ENCODE measurements at places on chromosomes 16 and 17.

DNA sequence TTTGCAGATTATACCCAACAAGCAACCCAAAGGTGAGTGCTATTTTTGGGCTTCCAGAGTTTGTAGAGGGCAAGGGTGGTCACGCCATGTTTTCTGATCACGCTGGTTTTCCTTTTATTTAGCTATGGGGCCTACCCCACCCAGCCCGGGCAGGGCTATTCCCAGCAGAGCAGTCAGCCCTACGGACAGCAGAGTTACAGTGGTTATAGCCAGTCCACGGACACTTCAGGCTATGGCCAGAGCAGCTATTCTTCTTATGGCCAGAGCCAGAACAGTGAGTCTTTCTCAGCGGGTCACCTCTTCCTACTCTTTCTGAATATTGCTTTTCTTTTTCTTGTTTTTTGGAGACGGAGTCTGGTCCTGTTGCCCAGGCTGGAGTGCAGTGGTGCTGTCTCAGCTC lies 2.5 kb downstream of the FUS start:
- DNase-seq: peak; percentile 33

DNA sequence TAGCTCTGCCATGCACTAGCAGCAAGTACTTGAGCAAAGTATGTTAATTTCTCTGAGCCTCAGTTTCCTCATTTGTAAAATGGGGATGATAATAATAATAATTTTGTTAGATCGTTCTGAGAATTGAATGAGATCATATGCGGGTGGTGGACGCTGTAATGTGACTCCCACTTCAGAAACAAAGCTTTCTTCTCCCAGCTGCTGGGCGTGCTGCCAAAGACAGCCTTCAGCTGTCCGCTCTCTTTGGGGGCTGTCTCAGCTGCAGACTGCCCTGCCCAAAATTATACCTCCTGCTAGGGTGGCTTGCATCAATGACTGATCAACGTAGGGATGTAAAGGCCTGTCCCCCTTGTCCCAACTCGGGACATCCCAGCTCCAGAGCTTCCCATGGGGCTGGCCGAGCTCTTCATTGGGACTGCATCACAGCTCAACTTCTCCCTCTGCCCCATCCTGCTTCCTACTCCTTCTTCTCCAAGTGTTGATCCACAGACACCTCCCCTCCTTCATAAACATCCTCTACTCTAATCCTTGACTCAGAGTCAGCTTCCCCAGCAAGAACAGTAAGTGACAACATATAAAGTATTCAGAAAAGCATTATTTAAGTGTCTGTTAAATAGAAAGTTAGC lies 30.7 kb upstream of the CDH5 start:
- no peak for DNase-seq

DNA sequence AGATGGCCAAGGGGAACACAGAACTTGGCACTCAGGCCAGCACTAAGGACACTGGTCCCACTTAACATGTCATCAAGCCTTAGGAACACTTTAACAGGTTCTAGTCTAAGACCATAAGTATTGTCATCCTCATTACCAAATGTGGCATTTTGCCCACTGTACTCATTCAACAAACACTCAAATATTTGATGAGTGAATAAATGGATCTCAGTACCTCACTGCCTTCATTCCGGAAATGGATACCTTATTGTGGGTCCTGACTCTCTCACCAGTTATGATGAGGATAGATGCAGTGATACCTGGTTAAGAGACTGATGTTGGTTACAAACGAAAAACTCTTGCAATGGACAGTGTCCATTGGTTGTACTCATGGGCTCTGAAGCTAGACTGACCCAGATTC lies 455.2 kb upstream of the DYNLRB2 start:
- DNase-seq: no peak

DNA sequence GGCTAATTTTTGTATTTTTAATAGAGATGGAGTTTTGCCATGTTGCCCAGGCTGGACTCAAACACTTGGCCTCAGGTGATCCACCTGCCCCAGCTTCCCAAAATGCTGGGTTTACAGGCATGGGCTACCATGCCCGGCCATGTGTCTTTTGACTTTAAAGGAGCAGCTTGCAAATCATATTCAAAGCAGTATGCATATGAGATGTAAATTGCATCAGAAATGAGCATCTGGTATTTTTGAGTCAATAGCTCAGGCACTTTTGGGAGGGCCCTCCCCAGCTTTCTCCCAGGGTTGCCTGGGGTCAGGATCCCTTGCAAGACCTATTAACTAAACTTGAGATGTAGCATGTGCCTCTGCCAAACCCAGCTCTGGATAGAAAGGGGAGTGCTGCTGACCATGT lies 21.5 kb downstream of the EPOP start:
- no peak for DNase-seq

DNA sequence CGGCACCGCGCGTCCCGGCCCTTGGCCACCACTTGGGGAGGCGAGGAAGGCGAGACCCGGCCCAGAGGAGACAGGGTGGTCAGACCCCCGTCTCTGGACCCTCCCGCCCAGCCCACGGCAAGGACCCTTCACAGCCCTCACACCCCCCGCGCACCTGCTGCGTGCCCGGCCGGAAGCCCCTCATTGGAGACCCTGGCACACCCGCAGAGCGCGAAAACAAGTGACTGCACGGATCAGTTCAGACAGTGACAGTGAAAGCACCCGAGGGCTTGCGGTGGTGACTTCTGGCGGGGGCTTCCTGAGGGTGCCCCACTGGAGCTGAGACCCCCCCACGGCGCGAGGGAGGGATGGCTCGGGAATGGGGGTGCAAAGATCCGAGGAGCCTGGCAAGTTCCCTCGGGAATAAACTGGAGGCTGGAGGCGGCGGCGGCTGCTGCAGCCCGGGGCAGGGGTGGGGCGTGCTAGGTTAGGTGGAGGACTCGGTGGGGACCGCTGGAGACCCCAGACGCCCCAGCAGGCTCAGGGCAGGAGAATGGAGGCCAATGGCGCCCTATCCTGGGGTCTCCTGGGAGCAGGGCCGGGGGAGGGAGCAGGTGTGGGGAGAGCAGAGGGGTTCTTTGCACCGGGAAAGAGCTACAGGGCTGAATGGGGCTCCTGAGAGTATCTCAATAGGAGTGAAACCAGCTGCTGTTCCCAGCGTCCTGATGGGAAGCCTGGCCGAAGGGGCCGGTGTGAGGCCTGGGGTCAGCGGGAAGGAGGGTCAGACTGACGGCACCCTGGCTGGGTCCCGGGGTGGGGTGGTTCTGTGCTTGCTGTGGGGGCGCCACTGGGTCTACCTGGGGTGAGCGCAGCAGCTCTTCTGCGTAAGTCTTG lies 824 bp upstream of the FBXL16 start:
- DNase-seq: no peak

DNA sequence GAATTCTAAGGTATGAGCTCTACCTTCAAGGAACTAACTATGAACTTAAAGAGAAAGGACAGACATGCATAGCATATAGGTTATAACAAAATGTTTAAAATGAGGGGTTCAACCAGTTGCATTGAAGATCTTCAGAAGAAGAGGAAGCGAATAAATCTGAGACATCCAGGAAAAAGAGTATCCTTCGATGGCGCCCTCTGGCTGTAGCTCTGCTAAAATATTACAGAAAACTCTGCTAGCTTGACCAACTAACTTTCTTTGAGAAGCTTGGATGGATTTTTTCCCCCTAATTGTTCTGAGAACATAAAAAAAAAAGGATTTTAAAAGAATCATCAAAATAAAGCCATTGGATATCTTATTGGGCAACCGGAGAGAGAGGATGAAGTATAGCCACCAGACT lies 659.9 kb upstream of the SOX9 start:
- DNase-seq: no peak

DNA sequence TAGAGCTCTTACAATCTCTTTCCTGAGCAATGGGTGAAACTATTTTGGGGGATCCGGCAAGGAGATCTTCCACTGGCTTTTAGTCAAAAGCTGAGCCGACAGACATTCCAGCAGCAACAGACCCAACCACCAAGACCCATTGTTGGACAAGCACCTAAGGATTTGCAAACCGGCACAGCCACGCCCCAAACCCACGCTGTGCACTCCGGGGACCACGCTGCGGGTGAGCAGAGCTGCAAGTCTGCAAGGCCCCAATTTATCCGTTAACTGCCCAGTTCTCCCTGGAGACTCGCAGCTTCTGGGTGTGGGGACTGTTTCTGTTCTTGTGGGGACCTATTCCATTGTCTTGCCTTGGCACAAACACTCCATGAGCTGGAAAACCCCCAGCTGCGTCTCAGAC lies 45.9 kb downstream of the C16orf95 start:
- no peak for DNase-seq

GRCh38 chr17:17902376-17902775 lies 65.6 kb upstream of the SREBF1 start:
- DNase-seq: peak; percentile 68

DNA sequence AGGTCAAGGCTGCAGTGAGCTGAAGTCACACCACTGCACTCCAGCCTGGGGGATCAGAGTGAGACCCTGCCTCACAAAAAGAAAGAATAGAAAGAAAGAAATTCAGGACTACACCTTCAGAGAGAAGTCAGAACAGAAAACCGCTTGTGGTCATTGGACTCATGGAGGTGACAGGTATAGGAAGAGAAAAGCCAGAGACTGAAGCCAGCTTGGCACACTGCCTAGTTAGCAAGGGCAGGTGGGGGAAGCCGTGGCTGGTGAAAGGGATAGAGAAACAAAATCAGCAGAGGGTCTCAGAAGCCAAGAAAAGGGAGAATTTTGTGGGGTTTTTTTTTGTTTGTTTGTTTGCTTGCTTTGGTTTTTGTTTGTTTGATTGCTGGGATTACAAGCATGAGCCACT lies 32.9 kb upstream of the SKAP1 start:
- DNase-seq: no peak

GRCh38 chr17:45794840-45795239 lies 10.7 kb downstream of the CRHR1 start:
- no peak for DNase-seq
